Suppressor macrophage treated with lipopolysaccharide for 4 hours (primary cell): ENCODE measurements at places on chromosomes 6 and 20.

DNA sequence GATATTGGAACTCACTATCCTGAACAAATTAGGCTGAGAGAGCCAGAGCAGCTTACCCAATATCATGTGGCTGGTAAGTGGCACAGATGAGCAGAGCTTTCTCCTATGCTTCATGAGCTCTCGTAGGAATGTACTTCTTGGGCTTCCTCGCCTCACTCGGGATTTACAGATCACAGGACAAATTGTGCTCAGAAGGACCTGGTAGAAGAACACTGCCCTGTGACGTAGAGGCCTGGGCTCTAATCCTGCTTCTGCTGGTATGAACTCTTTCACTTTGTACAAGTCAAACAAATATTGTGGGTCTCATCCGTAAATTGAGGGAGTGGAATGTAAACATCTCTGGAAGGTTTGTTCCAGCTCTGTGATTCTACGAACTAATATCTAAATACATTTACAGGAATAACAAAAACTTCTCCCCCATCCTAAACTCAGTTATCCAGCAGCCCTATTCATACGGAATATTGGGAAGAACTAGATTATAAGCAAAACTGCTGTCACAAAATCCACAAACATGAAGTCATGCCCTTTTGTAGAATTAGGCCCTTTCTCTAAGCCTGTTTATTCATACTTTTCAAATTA, 187.6 kb downstream of the CLIC5 start:
- DNase-seq: no peak

DNA sequence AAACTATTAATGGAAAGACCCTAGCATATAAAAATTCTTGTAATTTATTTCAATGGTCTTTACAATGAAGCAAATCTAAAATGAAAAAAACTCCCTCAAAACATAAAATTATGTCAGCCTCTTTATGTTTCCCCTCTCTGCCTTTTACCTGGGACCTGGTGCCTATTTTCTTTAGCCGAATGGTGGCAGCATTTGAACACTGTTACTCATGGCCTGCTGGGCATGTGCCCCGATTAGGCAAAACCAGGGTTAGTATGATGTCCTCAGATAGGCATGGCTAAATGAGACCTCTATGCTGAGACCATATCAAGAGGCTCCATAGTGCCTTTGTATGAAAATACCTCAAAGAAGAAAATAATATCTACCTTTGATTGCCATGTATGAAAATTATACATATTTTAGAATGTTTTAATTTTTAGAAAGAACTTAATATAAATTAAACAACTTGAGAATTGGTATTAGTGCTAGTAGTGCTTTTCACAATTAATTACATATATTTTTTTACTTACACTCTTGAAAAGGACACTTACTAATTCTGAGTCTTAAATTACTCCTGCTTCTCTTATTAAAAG, 22.5 kb upstream of the C6orf58 start:
- DNase-seq: peak; percentile 18

DNA sequence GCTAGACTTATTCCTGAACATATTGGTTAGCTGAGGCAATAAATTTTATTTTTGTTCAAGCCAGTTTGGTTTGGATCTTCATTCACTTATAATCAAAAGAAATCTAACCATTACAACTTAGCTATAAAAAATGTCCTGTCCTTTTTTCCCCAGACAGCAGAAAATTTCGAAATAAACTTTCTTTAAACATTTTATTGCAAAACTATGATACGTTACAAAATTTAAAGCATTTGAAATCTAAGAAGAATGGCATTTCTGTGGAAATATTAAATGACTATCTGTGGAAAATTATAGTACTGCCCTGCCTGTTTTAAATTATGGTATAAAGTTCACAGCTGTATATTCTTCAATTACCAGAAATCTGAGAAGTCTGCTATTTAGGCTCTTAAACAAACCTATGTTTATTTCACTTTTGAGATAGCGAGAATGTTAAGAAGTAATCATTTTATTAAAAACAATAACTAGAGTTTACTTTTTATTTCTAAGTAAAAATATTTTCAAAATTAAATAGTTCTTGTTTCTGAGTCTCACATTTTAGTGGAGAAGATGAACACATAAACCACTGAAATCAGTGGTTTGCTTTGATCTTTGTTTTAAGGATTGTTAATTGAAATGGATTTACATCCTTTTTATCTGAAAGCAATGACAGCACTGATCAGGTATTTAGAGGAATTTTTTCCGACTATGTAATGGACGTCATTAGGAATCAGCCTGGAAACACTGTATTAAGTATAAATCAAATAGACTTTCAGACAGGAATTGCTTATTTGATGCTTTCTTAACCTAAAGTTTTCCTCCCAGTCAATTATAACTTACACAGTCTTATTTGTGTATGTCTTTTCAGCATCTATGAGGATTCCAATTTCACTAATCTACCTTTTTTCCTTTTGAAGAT, 553.7 kb downstream of the COL12A1 start:
- no peak for DNase-seq

GRCh38 chr6:72631480-72631879, 9.6 kb downstream of the KCNQ5 start:
- DNase-seq: no peak

DNA sequence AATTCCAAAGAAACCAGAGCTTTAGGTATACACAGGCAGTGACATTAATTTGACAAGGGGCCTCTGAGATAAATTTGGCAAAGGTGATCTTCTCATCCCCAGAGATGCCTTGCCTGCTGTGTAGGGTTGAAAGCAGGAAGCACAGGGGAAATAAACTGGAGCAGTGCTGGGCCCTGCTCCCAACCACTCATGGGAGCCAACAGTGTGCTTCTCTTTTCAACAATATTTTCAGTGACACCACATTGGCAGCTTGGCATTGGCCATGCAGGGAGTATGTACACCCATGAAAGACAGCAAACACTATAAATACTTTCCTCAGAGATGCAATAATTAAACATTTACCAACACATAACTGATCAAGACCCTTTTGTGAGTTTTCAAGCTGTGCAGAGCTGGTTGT, 90.7 kb upstream of the F13A1 start:
- no peak for DNase-seq

DNA sequence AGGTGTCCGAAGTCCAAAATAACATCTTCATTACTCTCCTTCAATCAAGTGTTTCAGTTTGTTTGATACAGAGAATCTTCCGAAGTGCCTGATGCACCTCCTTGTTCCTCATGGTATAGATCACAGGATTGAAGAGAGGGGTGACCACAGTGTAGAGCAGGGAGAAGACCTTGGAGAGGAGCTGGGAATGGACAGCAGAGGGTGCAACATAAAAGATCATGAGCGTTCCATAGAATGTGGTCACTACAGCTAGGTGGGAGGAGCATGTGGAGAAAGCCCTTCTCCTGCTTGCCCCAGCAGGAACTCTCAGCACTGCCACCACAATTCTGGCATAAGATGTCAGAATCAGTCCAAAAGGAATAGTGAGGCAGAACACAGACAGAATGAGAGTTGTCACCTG, 11.9 kb downstream of the OR12D1 start:
- no peak for DNase-seq

GRCh38 chr6:14644381-14644780, 526.8 kb downstream of the CD83 start:
- DNase-seq: no peak

- no peak for DNase-seq
These were observed 508.9 kb downstream of the CDH26 start for GRCh38 chr20:60467078-60467477.

DNA sequence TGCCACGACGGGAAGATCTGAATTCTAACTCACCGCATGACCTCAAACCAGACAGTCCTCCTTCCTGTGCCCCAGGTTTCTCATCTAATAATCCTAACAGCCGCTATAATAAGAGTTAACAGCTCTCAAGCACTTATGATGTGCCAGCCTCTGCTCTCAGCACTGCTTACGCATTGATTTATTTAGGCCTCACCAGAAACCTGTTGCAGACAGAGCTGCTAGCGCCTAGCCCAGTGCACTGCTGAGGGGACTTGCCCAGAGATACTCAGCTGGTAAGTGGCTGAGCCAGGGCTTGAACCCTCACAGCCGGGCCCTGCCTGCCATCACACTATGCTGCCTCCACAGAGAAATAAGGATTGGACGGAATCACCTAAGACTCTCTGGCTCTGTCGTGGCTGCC, 37.7 kb downstream of the GRM4 start:
- no peak for DNase-seq

DNA sequence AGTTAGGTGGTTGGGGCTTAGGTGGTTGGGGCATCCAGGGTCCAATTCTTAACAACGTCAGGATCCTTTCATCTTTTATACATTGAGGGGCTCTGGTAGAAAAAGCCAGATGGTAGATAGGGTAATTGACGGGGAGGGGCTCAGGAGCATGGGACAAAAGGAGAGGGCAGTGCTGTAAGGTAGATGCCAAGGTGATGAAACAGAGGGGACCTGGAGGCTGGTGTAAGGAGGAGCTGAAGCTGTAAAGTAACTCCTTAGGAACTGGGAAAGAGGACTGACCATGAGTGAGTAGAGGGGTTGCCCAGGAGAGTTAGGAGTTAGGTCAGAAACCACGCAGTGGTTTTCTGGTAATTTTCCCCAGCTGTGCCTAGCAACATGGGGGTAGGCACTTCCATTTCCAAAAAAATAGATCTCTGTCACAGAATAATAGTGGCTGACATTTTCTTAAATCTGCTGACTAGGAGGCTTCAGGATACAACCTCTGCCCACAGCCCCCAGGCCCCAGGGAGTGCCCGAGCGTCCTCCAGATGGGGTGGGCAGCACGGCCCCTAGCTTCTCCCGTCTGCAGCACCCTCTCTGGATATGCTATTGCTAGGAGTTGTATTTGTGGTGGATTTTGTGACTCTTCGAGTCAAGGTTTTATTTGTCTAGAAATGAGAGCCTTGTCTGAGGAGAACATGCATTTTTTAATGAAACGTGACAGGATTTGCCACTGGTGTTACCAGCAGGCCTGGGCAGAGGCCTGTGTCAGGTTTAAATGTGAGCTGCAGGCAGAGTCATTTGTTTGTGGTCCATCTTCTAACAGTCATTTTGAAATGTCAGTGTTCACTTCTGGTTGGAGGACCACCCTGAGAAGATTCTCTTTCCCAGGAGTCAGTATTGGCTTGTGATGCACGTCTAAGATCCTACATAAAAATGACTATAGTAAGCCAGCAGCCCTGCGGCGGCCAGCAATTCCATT, 44.6 kb downstream of the TULP4 start:
- DNase-seq: no peak

GRCh38 chr6:136550330-136551071, at the start of gene MAP7:
MAP7 (minus strand) TSS chr6:136550422; CDS start chr6:136550408, 14 bp downstream.
- DNase-seq: peak; percentile 49

GRCh38 chr6:2937627-2938003, 33.8 kb downstream of the SERPINB6 start:
- peak; percentile 47 for DNase-seq

- no peak for DNase-seq
These were observed 547.1 kb upstream of the ZNF337 start for GRCh38 chr20:26243731-26244130.

- no peak for DNase-seq
These were observed 501.1 kb downstream of the MEI4 start for GRCh38 chr6:78153976-78154375.

DNA sequence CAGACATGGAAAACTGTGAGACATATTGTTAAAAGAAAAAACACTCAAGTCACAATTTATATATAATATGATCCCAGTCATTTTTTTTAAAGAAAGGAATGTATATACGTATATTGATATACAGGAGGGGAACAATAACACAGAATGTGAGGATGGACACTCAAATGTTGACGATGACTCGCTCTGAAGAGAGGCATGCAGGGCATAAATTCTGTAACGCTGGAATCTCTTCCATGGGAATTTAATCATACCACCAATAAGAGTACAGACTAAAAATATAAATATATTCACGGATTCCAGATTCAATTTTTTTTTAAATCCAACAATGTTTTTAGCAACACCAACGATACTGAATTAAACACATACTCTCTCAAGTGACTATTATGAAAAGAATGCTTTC, 106.9 kb upstream of the CCDC28A start:
- no peak for DNase-seq

- DNase-seq: no peak
These were observed 140.5 kb upstream of the CDYL start for GRCh38 chr6:4635666-4636065.

DNA sequence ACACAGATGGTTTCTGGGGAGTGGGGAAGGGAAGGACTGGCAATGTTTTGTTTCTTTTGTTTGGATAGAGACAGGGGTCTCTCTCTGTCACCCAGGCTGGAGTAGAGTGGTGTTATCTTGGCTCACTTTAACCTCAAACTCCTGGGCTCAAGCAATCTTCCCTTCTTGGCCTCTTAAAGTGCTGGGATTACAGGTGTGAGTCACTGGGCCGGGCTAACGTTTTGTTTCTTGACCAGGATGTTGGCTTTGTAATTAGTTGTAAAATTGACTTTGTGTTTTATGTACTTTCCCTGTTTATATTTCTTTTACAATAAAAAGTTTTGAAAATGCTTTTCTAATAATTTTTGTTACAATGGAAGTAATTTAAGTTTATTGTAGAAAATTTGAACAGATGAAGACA, 10.9 kb downstream of the SPATS1 start:
- DNase-seq: no peak

- peak; percentile 16 for DNase-seq
These were observed 11.2 kb downstream of the PPP1R14C start for GRCh38 chr6:150153905-150154492.

- no peak for DNase-seq
These were observed 38.0 kb downstream of the FOXA2 start for GRCh38 chr20:22546344-22546743.

GRCh38 chr20:5080384-5080877, 39.3 kb downstream of the PCNA start:
- peak; percentile 96 for DNase-seq

- DNase-seq: no peak
These were observed 162.8 kb downstream of the SCML4 start for GRCh38 chr6:107661291-107661690.

DNA sequence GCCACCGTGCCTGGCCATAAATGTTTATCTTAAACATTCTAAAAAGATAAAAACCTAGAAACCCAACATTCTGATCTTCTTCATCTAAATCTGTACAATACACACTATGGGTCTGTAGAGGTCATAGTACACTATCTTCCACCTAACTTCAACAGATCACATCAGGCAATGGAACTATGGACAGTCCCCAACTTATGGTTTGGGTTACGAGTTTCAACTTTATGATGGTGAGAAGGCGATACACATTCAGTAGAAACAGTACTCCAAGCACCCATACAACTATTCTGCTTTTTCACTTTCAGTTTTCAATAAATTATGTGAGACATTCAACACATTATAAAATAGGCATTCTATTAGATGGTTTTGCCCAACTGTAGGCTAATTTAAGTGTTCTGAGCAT, 23.1 kb downstream of the FKBP5 start:
- DNase-seq: no peak

- no peak for DNase-seq
These were observed 16.7 kb downstream of the TRMT11 start for GRCh38 chr6:126002755-126003679.
